ENCODE measurements at places on chromosomes 4 and X. TPM values are rescaled to one million over a fixed set of nuclear protein-coding genes. Genes with fewer than 3 reads are reported as not detected.

GRCh38 chrX:43735534-43735933 lies 79.4 kb downstream of the MAOA start:
- DNase-seq: no peak

GRCh38 chr4:79181190-79181589 lies 144.7 kb downstream of the NAA11 start:
- no peak for DNase-seq

- no peak for DNase-seq
Measured at GRCh38 chr4:53693408-53693807, 102.1 kb upstream of the LNX1 start.

DNA sequence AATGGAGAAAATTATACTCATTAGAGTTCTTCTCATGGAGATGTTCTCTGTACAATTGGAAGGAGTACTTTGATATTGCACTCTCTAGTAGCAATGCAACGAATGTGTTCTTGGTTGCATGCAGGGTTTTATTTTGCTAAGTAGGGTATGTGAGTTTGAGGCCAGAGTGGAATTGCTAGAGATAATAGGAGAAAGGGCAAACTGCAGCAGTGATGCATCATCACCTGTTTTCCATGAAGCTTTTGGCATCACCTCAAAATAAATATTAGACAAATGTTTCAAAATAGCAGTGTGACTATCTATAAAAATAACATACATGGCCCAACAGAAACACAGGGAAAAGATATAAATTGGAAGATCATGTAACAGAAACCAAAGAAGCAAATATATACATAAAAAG lies 93.3 kb downstream of the TIGD2 start:
- no peak for DNase-seq

The CDKL2 gene
- 0.11 TPM for total RNA-seq

The MND1 gene
- total RNA-seq: 0.62 TPM

Data from Right ventricle myocardium inferior (tissue), 1 donor.